Spleen (tissue), 13 donors: ENCODE measurements at places on chromosomes 13 and 19. TPM values are rescaled to one million over a fixed set of nuclear protein-coding genes. Genes with fewer than 3 reads are reported as not detected.

The NLRP9 gene
- not detected for total RNA-seq

DNA sequence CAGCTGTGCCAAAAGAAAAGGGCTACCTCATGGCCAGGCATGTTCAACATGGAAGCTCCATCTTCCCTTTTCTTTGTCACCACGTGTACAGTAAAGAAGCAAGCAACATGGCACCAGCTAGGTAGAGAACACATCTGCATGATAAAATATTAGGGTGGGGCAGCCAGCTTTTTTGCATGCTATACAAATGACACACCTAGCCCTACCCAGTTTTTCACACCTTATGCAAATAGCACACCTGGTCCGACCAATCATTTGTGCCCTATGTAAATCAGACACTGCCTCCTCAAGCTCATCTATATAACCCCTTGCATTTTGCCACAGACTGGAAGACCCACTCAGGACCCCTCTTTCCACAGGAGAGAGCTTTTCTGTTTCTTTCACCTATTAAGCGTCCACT is 85.5 kb downstream of the STOML3 start:
- no peak overlapping the region for H3K27ac ChIP-seq
- no peaks in the 10 kb centered on the region for H3K4me1 ChIP-seq
- H3K4me3 ChIP-seq = no peak overlapping the region
- H3K27me3 ChIP-seq = no peaks in the 10 kb centered on the region

The CFD gene
- total RNA-seq = 59.5 TPM

- peaks cover 6% of the 10 kb centered on the region for H3K4me1 ChIP-seq
- H3K36me3 ChIP-seq = no peaks in the 10 kb centered on the region
- peak; percentile 74 for DNase-seq
- H3K4me3 ChIP-seq = no peak overlapping the region
- no peaks in the 10 kb centered on the region for H3K27me3 ChIP-seq
These were observed 29.9 kb upstream of the CEBPA start for GRCh38 chr19:33332248-33332647.

GRCh38 chr13:48393698-48394085 is 19.2 kb downstream of the LPAR6 start:
- H3K36me3 ChIP-seq = peaks cover 68% of the 10 kb centered on the region
- no peak overlapping the region for H3K4me3 ChIP-seq
- no peak overlapping the region for H3K27ac ChIP-seq
- H3K27me3 ChIP-seq = no peaks in the 10 kb centered on the region
- DNase-seq = no peak

The KLHL1 gene
- not detected for total RNA-seq

The TSKS gene
- total RNA-seq = not detected

DNA sequence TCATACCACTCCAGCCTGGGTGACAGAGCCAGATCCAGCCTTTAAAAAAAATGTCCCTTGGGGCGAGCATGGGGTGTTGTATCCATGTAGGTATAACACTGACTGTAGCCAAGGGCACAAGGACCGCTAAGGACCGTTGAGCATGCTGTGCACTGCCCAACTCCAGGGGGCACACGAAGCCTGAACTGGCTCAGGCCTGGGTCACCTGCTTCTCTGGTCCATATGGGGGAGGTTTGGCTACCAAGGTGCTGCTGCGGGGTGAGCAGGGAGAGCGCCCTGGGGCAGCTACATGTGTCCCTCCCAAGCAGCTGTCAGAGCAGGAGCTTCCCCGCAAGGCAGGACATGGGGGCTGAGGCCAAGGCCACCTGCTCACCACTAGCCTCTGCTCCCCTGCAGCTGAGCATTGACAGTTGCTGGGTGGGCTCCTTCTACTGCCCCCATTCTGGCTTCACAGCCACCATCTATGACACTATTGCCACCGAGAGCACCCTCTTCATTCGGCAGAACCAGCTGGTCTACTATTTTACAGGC is 16.3 kb downstream of the CATSPERG start:
- H3K27me3 ChIP-seq = no peaks in the 10 kb centered on the region
- no peak overlapping the region for H3K4me3 ChIP-seq
- no peak for DNase-seq
- H3K27ac ChIP-seq = no peak overlapping the region
- no peaks in the 10 kb centered on the region for H3K4me1 ChIP-seq

GRCh38 chr19:35487656-35488182 is 2.5 kb downstream of the KRTDAP start:
- peak; percentile 35 for DNase-seq
- no peaks in the 10 kb centered on the region for H3K4me1 ChIP-seq
- no peak overlapping the region for H3K27ac ChIP-seq

The CLC gene
- 3.1 TPM for total RNA-seq

The VSTM1 gene
- total RNA-seq = 13.3 TPM

DNA sequence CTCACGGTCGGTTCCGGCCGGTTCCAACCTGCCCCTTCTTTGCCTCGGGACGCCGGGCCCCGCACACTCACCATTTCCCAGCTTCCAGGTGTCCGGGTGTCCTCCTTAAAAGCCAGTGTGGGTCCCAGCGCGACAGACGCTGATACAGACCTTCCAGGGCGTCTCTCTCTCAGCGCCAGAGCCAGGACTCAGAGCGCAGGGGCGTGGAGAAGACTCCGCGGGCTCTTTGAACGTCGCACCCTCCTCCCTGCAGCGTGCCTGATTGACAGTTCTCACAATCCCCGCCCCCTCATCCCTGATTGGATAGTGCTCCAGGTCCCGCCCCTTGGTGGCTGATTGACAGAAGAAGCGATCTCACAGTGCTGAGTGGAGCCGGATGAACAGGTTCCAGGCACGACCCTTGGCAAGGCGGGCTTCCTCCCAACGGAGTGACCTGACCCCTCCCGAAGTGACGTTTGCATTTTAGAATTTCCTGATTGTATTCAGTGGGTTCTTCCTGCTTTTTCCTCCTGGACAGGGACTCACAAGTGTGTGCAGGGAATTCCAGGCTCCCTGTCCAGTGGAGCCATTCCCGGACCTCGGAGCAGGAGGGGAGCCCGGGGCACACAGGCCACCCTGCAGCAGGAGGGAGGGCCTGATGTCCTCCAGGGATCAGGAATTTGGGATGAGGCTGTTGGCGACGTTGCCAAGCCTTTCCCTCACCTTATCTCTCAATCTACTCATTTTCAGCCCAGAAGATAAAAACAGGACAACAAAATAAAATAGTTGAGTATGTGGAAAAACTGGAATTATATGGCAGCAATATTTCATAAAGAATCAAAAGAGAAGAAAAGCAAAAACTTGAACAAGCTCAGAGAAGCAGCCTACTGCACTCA is at the start of gene ZNF823:
Gene ZNF823, minus strand, starts transcription at position 201 of the 875 bp plus-strand sequence. Its CDS starts 127 bp downstream, at position 74.
- no peaks in the 10 kb centered on the region for H3K27me3 ChIP-seq
- peak within 1 kb of the TSS; percentile 79 for H3K27ac ChIP-seq
- peaks cover 32% of the 10 kb centered on the region for H3K4me1 ChIP-seq
- peak; percentile 96 for DNase-seq
- peak within 1 kb of the TSS; percentile 97 for H3K4me3 ChIP-seq

- no peak overlapping the region for H3K4me3 ChIP-seq
- H3K27me3 ChIP-seq = no peaks in the 10 kb centered on the region
- peak overlapping the region; percentile 8 for H3K27ac ChIP-seq
- H3K4me1 ChIP-seq = peaks cover 4% of the 10 kb centered on the region
These were observed 26.2 kb downstream of the ZNF160 start for GRCh38 chr19:53076984-53077383.

- no peaks in the 10 kb centered on the region for H3K36me3 ChIP-seq
- no peaks in the 10 kb centered on the region for H3K27me3 ChIP-seq
- DNase-seq = no peak
- H3K4me1 ChIP-seq = no peaks in the 10 kb centered on the region
- H3K4me3 ChIP-seq = no peak overlapping the region
These were observed 40.5 kb downstream of the DZIP1 start for GRCh38 chr13:95603887-95604555.

DNA sequence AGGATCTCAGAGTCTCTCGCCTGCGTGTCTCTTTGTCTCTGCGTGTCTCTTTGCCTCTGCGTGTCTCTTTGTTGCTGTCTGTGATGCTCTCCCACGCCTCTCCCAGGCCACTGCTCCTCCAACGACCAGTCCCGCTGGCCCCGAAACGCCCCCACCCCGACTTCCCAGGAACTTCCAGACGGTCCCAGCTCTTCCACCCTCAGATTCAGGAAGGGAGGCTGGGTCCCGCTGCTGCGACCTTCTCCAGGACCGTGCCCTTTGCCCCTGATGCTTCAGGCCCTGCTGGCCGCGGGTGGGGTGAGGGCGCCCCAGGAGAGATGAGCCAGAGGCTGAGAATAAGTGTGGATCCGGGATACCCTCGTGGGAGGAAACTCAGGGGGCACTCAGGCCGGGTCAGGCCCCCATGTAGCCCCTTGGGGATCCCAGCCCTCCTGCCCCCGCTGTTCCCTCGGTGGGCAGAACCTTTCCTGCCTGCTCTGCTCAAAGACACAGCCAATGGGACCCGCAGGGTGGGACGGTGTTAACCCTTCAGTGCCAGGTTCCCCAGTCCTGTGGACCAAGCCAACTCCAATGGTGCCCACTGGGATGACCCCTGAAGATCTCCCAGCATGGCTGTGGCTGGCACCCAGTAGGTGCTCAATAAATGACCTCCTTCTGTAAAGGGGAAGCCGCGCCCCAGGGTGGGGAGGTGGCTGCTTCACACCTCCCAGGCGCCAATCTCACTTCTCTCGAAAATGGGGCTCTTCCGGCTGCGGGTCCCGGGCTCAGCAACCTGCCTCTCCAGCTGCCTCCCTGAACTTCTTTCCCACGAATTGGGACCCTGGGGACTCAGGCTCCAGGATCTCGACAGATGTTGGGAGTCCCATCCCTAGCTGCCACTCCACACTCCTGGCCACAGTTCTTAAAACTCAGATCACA is 1.5 kb upstream of the S1PR5 start:
- DNase-seq = no peak
- H3K36me3 ChIP-seq = peaks cover 9% of the 10 kb centered on the region
- peaks cover 51% of the 10 kb centered on the region for H3K27me3 ChIP-seq
- H3K27ac ChIP-seq = peak overlapping the region; percentile 74
- peaks cover 57% of the 10 kb centered on the region for H3K4me1 ChIP-seq

DNA sequence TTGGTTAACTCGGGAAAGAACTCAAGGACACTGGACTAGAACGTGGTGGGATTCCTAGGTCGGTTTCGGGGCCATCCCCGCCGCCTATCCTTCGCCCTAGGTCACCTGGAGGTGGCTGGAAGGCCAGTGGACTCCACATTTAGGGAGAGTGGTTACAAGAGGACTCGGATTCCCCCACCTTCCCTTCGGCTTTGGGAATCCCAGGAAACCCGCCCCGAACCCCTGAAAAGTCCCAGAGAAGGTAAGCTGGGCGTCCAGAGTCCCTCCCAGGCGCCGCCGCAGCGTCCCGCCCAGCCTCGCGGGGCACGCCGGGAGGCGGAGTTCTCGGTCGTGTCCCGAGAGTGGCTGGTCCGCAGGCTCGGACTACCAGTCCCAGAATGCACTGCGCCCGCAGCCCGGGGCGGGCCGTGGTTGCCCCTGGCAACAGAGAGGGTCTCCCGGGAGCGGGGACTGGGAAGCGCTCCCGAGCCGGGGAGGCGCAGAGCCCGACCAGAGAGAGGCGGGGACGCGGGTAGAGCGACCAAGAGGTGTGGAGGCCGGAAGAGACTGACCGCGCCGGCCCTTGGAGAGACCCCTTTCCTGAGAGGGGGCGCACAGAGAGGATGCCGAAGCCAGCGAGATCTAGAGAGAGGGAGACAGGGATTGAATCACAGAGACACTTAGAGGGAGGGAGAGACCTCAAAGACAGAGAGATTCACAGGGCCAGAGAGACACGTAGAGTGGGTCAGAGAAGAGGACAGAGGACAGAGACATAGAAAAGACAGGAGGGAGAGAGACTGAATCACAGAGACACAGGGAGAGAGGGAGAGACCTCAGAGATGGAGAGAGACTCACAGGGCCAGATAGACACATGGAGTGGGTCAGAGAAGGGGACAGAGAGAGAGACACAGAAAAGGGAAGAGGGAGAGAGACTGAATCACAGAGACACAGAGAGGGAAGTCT is 2.6 kb upstream of the PRKCG start:
- peaks cover 53% of the 10 kb centered on the region for H3K4me1 ChIP-seq
- peaks cover 67% of the 10 kb centered on the region for H3K27me3 ChIP-seq
- H3K4me3 ChIP-seq = peak overlapping the region; percentile 51
- H3K36me3 ChIP-seq = peaks cover 22% of the 10 kb centered on the region
- peak; percentile 96 for DNase-seq
- H3K27ac ChIP-seq = no peak overlapping the region

The OR10H1 gene
- not detected for total RNA-seq

- H3K27me3 ChIP-seq = peaks cover 9% of the 10 kb centered on the region
- H3K27ac ChIP-seq = peak overlapping the region; percentile 88
- no peak for DNase-seq
- H3K4me3 ChIP-seq = peak overlapping the region; percentile 89
- H3K4me1 ChIP-seq = peaks cover 5% of the 10 kb centered on the region
- no peaks in the 10 kb centered on the region for H3K36me3 ChIP-seq
These were observed 725 bp downstream of the FAM124A start for GRCh38 chr13:51222686-51223559.

- no peak overlapping the region for H3K4me3 ChIP-seq
- peak overlapping the region; percentile 10 for H3K27ac ChIP-seq
- H3K27me3 ChIP-seq = no peaks in the 10 kb centered on the region
- peaks cover 78% of the 10 kb centered on the region for H3K4me1 ChIP-seq
- H3K36me3 ChIP-seq = no peaks in the 10 kb centered on the region
- DNase-seq = no peak
These were observed 55.0 kb downstream of the LRCH1 start for GRCh38 chr13:46607768-46608564.
